Activated CD4-positive, alpha-beta T cell treated with anti-CD3 and anti-CD28 coated beads, Interleukin-2, amount 10 ng/mL, durations not matched to agents 7 days and 5 days (primary cell): ENCODE measurements at places on chromosomes 5 and 9. TPM values are rescaled to one million over a fixed set of nuclear protein-coding genes. Genes with fewer than 3 reads are reported as not detected.

DNA sequence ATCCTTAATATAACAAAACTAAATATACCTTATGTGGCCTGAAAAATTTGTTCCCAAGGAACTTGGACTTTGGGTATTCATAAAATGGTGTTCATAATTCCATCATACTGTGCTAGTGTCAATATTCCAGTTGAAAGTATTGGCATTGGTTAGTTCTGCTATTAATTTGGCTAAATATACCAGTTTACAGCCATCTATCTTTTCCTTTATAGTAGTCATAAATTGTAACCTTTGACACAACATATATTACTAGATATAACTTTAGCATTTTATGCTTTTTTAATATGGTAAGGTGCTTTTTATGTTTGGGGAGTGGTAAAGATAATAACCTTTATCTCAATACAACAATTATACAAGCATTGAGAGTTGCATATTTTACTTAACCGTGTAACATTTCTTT, 23.7 kb downstream of the SPATA31D1 start:
- no peak for DNase-seq

GRCh38 chr5:131382407-131383395, 118.8 kb downstream of the CDC42SE2 start:
- peak; percentile 74 for DNase-seq

DNA sequence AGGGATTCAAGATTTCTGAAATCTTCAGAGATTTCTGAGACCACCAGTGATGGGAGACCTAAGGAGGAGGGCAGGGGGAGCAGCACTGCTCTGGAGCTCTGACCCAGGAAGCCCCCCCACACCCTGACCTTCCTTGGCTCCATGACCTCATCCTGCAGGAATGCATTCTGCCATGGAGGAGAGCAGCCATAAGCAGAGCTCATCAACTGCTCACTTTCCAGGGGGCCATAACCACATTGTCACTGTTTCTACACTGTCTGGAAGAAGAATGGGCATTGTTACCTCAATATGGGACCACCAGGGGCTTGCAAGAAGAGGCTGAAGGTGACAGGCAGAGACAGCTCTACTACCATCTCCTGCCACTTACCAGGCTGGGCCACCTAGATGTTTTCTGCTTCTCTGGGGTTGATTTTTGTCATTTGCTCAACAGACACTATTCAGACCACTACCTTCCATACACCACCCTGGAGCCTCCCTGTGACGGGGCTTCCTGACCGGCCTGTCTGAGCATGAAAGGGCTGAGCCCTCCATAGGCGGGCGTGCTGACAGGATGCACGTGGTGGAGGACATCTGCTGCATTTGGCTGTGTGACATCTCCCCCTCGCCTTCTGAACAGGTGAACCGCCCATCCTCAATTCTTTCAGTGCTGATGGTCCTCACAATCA, 2.3 kb upstream of the TSC1 start:
- DNase-seq: no peak

The SGCD gene
- not detected for total RNA-seq

The PTPRD gene
- not detected for total RNA-seq

DNA sequence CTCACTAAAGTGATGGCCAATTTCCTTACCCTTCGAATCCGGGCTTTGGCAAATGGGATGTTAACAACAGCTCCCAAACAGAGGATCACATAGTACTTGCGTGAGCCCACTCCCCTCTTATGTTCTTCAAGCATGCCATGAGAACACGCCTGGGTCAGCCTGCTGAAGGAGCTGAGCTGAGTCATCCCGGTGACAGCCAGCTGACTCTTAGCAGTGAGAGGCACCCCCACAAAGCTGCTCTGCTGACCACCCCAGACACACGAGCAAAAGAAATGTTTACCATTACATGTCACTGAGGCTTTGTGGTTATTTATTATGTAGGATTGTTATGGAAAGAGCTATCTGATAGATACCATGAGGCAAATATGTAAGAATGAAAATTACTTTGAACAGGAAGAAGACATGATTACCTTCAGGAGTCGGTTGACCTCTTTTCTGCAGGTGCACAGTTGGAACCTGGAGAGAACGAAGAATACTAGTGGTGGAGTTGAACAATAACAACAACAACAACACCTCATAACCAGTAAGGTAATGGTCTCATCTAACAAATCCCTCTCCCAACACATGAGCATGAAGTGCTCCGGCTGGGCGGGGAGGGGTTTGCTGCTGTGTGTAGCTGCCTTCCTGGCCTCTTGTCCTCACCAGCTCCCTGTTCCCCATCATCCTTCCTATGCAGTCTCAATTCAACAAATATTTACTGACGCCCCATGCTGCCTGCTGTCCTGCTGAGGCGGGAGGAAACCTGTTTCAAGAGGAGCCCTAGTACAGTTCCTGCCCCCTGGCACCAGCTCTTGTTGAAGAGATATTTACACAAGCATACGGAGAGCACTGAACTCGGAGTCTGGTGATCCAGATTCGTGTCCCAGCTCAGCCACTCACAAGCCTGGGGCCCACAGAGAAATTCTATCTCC, 69.4 kb upstream of the LHFPL2 start:
- no peak for DNase-seq

DNA sequence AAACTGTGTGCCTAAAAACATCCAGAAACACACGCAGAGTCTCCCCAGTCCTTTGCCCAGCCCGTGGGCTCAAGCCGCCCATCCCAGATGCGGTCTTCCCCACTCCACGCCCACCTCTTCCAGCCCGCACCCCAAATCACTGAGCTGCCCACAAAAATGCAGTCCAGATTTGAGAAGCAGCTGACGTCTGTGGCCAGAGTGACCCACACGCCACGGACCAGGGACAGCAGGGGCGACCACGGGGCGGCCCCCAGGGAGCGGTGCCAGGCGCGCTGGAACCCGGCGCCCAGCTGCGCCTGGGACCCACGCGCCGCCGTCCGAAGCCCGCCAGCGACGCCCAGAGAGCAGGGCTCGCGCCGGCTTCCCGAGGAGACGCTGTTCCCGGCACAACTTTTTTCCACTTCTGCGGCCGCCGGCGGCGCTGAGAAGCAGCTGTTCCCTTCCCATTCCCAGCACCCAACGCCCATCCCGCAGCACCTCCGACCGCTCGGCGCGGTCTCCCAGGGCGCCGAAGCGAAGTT, 674 bp downstream of the LHFPL2 start:
- DNase-seq: no peak

DNA sequence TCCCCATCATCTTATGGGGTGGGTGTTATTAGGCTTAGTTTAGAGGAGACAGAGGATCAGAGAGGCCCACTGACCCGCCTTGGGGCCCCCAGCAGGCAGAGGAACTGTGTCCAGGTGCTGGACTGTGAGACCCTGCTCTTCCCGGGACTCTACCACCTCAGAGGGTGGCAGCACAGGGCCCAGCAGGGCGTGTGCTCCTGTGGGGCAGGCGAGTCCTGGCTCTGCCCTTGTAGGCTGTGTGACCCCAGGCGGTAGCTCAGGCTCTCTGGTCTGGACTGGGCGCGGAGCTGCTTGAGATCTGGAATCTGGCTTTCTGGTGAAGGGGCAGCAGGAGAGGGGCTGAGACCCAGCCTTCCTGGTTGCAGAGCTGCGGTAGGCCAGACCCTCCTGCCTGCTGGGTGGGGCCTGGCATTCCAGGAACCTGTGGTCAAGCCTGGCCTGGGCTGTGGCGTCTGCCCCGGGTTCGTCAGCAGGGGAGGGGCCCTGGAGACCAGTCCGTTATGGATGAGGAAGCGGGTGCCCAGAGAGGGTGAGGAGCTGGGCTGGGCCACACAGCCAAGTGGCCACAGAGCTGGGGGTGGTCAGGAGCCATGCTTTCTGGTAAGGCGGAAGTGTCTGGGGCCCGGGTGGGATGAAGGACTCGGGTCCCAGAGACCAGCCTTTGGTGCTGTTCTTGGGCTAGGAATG, 46.5 kb downstream of the RXRA start:
- DNase-seq: no peak

DNA sequence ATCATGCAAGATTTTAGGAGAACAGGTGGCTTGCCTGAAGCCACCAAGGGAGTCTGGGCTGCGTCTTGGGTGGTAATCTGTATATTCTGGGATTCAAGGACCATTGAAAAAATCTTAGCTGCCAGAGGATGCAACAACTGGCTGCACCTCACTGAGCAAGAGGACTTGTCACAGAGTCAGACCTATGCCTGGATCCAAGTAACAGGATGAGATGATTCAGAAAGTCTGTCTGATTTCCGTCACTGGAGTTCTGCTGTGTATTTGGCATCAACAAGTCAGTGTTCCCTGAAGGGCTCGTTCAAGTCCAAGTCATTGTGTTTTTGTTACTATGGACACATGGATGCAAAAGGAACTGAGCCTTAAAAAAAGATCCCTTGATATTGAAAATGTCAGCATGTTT, 37.8 kb upstream of the CARTPT start:
- DNase-seq: no peak

DNA sequence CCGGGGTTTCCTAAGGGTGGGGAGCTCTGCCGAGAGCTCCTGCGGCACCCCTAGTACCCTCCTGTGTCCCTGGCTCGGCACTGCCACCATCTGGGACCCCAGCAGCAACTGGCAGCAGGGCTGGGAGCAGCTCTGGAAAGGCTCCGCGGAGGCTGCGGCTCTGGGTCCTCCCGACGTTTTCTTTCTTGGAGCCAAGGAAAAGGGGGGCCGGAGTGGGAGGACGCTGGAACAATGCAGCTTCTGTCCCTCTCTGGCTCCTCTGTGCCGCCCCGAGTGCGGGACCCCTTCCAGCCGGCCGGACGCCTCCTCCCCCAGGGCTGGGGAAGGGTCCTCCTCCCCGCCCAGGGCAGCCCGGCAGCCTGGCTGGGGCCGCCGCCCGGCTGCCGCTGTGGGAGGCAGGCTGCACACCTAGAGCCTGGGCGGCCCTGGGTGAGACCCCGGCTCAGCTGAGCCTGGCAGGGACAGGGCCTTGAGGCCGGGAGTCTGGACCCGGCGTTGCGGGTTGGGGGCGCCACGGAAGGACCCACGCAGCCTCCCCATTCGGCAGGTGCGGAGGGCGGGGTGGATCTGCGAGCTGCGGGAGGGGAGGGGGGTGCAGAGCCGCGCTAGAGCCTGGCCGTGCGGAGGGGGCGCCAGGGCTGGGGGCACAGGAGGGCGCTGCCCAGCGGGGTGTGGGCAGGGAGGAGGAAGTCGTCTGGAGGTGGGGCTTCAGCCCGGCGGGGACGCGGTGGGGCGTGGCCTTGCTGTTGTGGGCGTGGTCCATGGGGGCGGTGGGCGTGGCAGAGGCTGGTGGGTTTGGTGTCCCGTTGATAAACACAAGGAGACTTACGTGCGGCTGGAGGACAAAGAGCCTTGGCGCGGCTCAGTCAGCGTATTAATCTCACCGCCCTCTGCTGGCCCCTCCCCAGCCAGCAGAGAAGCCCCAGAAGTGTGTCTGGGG, 15.1 kb downstream of the GPSM1 start:
- peak; percentile 61 for DNase-seq

DNA sequence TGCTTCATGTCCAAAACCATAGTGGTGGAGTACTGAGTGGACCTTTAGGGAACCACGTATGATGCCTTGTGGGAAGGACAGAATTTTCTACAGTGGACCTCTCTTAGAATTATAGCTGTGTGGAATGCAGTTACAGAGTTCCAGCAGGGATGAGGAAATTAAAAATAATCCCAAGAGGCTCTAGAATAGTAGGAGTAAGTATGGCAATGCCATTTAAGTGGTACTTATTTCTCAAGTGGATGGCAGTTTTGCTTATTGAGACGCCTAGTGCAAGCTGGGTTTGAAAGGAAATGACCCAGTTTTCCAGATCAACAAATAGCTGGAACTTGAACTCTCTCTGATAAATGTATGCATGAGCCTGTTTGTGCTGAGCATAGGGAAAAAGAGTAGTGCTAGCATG, 431.6 kb downstream of the PRR16 start:
- no peak for DNase-seq

DNA sequence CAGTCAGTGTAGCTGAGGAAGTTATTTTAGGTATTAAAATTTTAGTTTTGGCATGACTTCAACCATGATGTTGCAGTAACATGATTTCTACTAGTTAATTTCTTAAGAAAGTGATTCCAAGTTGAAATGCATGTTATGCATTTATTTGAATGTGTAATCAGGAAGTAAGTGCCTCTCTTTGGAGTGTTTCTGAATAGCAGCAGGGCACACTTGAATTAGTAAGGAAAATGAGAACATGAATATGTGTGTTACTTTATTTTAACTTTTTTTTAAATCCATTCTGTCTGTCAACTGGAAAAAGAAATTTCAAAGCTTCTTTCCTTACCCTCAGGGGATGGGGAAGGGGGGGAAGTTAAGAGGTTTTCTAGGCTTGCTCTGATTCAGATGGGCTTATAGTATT, 40.4 kb downstream of the CTNNA1 start:
- DNase-seq: no peak

The LCN15 gene
- not detected for total RNA-seq

DNA sequence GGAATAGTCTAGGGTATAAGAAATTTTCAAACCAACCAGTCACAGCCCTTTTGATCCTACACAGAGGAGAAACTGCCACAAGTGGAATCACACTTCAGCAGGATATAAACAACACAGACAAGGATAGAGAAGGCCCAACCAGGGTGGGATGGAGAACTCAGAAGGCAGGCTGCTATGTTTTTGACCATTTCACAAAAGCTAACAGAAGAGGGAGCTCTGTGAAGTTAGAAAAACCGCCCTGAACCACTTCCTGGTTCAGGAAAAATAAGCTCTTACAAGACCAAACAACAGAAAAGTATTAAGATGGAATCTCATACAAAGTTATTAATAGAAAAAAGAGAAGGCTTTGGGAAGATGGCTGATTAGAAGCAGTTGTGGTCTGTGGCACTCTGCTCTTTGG, 960 bp upstream of the IFNB1 start:
- DNase-seq: no peak

DNA sequence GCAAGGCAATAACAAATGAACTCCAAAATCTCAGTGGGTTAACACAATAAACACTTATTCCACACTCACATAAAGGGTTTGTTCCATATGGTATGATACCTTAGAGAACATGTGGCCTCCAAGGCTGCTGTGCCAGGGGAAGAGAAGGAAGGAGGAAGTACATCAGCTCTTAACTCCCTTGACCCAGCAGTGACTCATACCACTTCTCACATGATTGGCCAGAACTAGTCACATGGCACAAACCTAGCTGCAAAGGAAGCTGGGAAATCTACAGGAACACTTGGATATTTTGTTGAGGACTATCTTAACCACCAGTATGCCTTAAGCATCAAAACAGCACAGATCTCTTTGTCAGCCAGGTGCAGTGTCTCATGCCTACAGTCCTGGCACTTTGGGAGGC, 99.3 kb downstream of the SLIT3 start:
- no peak for DNase-seq

- no peak for DNase-seq
Measured at GRCh38 chr5:56567278-56567677, 248.1 kb upstream of the MAP3K1 start.

DNA sequence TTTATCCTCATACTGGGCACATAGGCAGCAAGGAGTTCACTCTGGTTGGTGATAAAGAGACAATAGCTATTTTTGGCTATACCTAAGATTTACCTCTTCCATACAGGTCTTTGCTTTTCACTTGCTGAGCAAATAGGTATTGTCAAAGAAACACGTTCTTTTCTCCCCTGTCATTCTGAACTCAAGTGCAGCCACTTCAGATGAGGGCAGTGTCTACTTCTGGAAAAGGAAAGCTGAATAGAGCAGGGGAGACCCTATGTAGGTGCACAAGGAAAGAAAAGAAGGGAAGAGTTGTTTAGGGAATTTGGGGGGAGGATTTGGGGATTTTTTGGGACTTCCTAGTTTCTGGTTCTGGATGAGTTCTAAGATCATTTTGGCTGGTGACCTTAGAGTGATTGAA, 109.6 kb downstream of the ATP10B start:
- no peak for DNase-seq

The CMYA5 gene
- 0.20 TPM for total RNA-seq

The FBXL7 gene
- not detected for total RNA-seq

The CTXN3 gene
- total RNA-seq: not detected
